SJSA1 (cell line): ENCODE measurements at places on chromosomes 5 and 9. TPM values are rescaled to one million over a fixed set of nuclear protein-coding genes. Genes with fewer than 3 reads are reported as not detected.

Gene NME5
- not detected in 2 replicates for total RNA-seq

Gene TSLP
- 0.11 TPM in 1 of 2 replicates, not detected in the other for total RNA-seq

- H3K36me3 ChIP-seq, result no peaks in the 10 kb centered on the region
- H3K4me1 ChIP-seq, result no peaks in the 10 kb centered on the region
- no peak overlapping the region for H3K4me3 ChIP-seq
- DNase-seq, result no peak
- H3K27ac ChIP-seq, result no peak overlapping the region
These were observed 244.8 kb upstream of the MPDZ start for GRCh38 chr9:13524245-13524644.

DNA sequence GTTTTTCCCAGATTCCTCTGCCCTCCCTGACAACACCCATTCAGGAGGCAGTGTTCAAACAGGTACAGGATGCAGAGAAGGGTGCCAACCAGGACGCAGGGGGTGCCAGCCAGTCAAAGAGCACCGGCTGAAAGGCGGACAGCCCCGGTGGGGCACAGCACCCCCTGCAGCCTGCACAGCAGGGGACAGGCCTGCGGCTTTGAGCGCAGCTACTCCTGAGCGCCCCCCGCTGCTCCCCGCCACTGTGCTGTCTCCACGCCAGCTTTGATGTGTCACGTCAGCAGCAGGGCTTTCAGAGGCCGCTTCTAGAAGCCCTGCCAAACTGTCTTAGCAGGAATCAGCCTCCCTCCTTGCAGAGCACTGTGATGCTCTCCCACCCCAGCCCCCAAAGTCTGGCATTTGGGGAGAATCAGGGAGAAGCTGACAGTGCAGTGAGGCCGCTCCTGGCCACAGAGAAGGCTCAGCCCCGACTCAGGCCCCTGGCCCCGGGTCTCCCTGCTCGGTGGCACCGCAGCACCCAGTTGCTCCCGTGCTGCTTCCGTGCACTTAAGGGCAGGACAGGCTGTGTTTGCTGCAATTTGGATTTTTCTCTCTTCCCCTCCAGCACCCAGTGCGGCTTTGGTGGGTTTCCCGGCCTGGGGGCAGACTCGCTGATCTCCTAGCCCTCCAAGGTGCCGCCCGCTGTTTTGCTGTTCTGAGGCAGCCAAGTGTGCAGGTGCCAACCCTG is 20.3 kb downstream of the AK8 start:
- no peak overlapping the region for H3K27ac ChIP-seq
- no peaks in the 10 kb centered on the region for H3K27me3 ChIP-seq
- no peak for DNase-seq
- no peaks in the 10 kb centered on the region for H3K36me3 ChIP-seq
- H3K4me3 ChIP-seq, result no peak overlapping the region

DNA sequence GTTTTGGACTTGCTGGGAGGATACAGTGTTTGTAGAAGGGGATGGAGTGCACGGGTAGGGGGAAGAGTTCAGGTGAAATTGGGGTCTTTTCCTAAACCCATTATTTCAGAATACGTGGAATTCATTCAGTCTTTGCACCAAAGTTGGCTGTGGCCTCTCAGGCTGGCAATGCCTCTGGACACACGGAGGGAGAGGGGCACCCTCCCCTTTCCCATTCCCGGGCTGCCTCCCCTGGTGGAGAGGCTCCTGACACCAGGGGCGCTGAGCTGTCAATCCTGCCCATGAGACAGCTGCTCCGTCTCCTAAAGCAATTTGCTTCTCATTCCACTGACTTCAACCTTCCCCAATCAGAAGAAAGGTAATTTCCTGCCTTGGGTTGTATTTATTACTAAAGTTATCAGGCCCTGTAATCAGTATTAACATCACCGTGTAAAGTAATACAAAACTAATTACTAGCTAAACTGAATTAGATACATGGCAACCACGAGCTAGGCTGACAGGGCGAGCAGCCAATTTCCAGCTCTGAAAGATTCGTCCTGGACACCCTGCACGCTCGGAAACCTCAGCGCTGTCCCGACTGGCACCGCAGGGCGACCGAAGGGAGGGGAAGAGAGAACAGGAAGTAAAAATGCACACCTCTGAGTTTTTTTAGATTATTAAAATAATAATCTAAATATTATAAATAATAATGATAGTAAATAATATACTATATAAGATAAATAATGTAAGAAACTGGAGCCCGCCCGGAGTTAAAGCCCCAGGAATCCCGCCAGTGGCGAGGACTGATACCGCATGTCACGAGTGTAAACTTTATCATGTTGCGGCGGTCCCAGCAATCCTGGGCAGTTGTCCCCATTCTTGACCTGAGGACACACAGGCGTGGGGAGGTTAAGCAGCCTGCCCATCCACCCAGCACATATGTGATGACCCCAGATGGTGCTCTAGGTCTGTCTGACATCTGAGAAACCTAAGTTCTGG is 6.9 kb upstream of the OLFM1 start:
- H3K4me1 ChIP-seq, result no peaks in the 10 kb centered on the region; the same call in 1 of the 2 replicates
- no peak for DNase-seq
- H3K4me3 ChIP-seq, result no peak overlapping the region
- H3K36me3 ChIP-seq, result no peaks in the 10 kb centered on the region
- H3K27ac ChIP-seq, result no peak overlapping the region
